ENCODE measurements at places on chromosomes 7 and 10.
A peak's percentile ranks its signal among the peaks of the same experiment; 100 is the strongest.

DNA sequence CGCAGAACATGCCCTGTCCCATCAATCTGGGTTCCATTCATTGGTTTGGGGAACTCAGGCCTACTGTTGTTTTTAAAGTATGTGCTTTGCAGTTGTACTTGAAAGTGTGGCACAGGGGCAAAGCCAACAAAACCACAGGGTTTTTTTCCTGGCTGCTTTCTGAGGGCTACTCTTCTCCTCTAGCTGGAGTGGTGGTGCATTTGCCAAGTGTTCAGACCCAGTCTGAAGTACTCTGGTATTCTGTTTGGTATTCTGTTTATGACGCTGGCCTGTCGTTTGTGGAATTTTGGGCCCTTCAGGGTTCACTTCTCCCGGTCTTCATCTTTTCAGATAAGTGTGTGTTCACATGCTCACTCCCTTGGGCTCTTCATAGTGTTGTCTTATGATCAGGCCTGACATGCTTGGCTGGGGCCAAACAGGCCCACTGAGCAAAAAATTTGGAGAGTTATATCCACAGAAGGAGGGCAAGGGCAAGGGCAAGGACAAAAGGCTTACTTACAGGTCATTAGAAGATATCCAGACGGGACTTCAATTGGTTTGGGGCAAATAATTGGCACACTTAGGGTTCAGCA, 26.3 kb downstream of the SLC26A4 start:
- no peak for DNase-seq

DNA sequence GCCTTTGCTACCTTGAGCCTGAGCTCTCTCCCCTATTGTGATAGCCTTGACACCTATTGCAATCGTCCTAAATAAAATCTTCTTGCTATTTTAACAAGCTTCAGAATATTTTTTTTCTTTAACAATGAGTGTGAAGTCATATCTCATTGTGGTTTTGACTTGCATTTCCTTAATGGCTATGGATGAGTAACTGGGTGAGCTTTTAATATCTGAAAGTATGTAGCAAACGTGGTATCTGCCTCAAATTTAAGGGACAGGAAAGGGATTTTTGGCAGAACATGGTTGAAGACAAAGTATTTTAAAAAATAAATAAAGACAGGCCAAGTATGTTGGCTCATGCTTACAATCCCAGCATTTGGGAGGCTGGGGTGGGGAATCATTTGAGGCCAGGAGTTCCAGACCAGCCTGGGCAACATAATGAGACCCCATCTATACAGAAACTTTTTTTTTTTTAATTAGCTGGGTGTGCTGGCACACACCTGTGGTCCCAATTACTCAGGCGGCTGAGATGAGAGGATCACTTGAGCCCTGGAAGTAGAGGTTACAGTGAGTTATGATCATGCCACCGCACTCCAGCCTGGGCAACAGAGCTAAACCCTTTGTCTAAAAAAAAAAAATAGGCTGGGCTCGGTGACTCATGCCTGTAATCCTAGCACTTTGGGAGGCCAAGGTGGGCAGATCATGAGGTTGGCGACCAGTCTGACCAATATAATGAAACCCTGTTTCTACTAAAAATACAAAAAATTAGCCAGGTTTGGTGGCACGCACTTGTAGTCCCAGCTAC, 319.3 kb upstream of the NRP1 start:
- DNase-seq, result no peak

- DNase-seq, result peak; percentile 6
Measured at GRCh38 chr7:38311329-38311937, 38.0 kb upstream of the TARP start.

- DNase-seq, result no peak
Measured at GRCh38 chr7:141203586-141203985, 129.7 kb downstream of the TMEM178B start.

- no peak for DNase-seq
Measured at GRCh38 chr7:157248659-157249058, 88.1 kb upstream of the DNAJB6 start.

GRCh38 chr7:78350391-78350790, 551.8 kb downstream of the PHTF2 start:
- DNase-seq, result no peak

- DNase-seq, result no peak
Measured at GRCh38 chr10:123595661-123596060, 70.5 kb upstream of the GPR26 start.

GRCh38 chr7:106104721-106105260, 7.3 kb downstream of the SYPL1 start:
- DNase-seq, result no peak

- DNase-seq, result no peak
Measured at GRCh38 chr10:97025613-97026242, 160.0 kb downstream of the SLIT1 start.

DNA sequence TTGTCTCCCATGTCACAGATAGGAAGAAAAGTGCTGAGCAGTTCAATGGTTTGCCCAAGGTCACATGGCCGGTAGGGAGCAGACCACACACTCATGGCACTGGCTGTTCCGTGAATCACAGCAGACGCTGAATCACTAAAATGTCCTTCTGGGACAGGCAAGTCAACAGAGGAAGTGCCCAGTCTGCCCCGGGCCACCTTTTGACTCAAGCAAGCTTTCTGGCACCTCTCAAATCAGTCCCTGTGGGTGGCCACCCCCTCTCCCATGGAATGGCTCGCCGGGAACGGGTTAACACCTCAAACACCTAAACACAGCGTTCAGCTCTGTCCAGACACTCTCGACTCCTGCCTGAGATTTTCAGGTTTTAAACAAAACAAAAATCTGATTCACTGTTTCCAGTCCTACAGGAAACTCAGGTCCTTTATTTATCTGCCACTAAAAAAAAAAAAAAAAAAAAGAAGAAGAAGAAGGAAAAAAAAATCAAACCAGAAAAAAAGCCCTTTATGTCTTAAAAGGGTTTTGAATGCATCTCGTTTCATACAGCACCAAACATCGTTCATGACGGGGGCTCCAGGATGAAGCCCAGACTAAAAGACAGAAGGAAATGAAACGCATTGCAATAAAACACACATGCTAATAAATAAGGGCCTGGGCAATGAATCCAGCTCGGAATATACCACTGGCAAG, 15.5 kb downstream of the CARD11 start:
- no peak for DNase-seq

DNA sequence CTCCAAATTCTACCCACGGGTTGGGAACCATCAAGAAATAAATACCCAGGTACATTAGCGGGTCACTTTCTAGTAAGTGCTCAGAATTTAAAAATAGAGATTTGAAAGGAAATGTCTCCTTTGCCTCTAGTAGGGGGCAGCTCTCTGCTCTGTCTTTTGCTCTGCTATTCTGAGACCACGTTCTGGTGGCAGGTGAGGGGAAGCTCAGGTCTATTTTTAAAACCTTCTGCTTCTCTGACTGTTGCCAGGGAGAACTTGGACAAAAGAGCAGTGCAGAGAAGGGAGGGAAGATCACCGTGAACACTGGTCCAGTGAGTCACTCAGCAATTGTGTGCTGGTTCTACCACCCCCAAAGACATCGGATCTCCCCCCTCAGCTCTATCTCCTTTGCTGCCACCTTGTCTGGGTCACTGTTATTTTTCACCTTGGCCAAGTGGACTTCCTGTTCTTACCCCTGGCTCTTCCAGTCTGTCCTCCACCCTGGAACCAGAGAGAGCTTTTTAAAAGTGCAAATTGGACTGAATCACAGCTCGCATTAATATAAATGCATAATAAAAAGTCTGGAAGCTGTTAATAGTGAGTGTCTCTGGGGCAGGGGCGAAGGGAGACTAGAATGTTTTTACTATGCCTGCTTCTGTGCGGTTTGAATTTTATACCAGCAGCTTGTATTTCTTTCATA, 72.4 kb upstream of the LOXL4 start:
- peak; percentile 89 for DNase-seq

- no peak for DNase-seq
Measured at GRCh38 chr10:31789555-31789954, 139.1 kb downstream of the ARHGAP12 start.

- no peak for DNase-seq
Measured at GRCh38 chr10:17316488-17317170, 88.6 kb downstream of the VIM start.

All from cerebellum (tissue), 4 donors.